ENCODE measurements at places on chromosomes 5 and 9.

DNA sequence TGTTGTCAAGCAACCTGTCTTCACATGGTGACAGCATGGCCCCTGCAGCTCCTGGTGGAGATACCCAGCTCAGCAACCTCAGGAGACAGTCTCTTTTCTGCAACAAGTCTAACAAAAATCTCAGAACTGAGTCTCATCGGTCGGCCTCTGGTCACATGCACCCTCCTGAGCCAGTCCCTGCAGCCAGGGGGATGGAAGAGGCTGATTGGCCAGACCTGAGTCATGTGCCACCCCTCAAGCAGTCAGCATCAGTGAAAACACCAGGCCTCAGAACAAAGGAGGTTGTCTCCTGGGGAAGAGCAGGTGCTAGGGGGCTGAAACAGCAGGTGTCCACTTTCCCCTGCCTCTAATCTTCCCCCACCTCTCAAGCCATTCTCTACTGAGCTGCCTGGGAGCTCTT is 54.4 kb downstream of the SMIM23 start:
- H3K4me3 ChIP-seq: no peak overlapping the region
- H3K27me3 ChIP-seq: no peaks in the 10 kb centered on the region
- H3K4me1 ChIP-seq: no peaks in the 10 kb centered on the region
- no peak overlapping the region for H3K27ac ChIP-seq
- H3K36me3 ChIP-seq: no peaks in the 10 kb centered on the region

GRCh38 chr9:596703-597102 is 244.8 kb upstream of the DMRT1 start:
- no peaks in the 10 kb centered on the region for H3K27me3 ChIP-seq
- no peak overlapping the region for H3K4me3 ChIP-seq
- H3K4me1 ChIP-seq: no peaks in the 10 kb centered on the region
- no peak for DNase-seq

DNA sequence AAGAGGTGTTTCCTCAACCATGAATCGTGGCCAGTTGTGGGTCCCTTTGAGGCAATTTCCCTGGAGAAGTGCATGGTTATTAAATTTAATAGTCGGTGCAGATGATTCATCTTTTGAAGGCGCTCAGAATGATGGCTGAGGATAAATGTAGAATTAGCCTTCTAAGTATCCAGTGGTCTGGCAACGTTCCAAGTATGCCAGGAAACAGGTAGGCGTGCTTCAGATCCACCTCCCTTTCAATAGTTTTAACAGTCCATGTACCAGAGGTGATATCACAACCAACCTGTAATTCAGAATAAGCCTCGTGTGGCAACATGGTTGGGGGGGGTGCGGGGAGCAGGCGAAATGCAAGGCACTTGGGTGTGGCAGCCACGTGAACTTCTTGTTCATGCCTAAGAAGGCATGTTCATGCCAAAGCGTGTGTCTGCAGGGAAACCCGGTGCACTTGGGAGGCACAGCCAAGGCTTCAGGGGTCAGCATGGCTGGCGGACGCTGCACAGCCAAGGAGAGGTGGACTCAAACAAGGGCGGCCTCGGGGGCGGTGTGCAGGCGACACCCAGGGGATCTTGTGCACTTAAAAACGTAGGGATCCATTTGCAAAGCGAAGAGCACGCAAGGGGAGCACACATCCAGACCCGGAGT is 5.2 kb upstream of the NKD2 start:
- H3K27ac ChIP-seq: no peak overlapping the region
- DNase-seq: no peak
- H3K27me3 ChIP-seq: peaks cover 44% of the 10 kb centered on the region
- no peaks in the 10 kb centered on the region for H3K4me1 ChIP-seq
- no peak overlapping the region for H3K4me3 ChIP-seq

DNA sequence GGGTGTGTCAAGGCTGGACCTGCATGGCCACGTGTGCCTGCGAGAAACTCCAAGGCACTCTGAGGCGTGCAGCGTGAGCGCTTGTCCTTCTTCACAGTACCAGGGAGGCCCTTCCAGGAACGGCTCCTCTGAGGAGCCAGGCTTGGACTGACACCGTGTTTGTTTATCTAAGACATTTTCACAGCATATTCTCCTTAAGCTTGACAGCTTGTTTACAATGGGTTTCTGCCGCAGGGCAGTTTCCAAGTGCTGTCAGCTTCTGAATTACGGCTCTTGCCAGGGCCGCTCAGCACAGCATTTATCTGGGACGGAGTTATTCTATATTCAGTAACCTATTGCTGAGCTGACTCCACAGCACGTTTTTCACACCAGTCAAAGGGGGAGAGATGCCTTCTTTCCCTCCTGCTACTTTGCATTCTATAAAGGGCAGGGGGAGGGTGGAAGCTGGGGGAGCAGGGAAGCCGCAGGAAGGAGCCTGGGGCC is 98.4 kb downstream of the LMNB1 start:
- no peak overlapping the region for H3K27ac ChIP-seq
- H3K27me3 ChIP-seq: no peaks in the 10 kb centered on the region
- H3K4me3 ChIP-seq: no peak overlapping the region
- no peaks in the 10 kb centered on the region for H3K36me3 ChIP-seq

GRCh38 chr5:107455111-107455544 is 215.6 kb downstream of the EFNA5 start:
- peak; percentile 46 for DNase-seq
- no peak overlapping the region for H3K4me3 ChIP-seq
- H3K27me3 ChIP-seq: no peaks in the 10 kb centered on the region
- peaks cover 22% of the 10 kb centered on the region for H3K4me1 ChIP-seq
- peaks cover 4% of the 10 kb centered on the region for H3K36me3 ChIP-seq

- no peaks in the 10 kb centered on the region for H3K27me3 ChIP-seq
- peak overlapping the region; percentile 78 for H3K27ac ChIP-seq
- H3K4me3 ChIP-seq: no peak overlapping the region
- DNase-seq: no peak
Observed at GRCh38 chr9:136529516-136530460, 16.1 kb downstream of the NOTCH1 start.

DNA sequence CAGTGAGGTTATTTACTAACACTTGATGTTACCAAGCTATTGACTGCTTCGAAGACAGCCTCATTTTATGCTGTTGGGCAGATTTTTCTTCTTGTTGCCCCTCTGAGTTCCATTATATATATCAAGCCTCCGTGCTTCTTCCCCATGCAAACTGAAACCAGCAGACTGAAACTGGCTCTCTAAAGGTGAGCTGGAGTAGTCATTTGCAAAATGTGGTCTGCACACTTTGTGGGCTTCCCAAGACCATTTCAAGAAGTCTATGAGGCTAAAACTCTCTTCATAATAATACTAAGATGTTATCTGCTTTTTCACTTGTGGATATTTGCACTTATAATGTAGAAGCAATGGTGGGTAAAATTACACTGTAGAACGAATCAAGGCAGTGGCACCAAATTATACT is 13.9 kb downstream of the SLC36A1 start:
- H3K4me1 ChIP-seq: no peaks in the 10 kb centered on the region
- H3K27ac ChIP-seq: no peak overlapping the region
- H3K4me3 ChIP-seq: no peak overlapping the region
- peaks cover 6% of the 10 kb centered on the region for H3K36me3 ChIP-seq
- H3K27me3 ChIP-seq: no peaks in the 10 kb centered on the region

GRCh38 chr9:93509084-93509483 is 55.7 kb upstream of the FAM120AOS start:
- H3K4me3 ChIP-seq: no peak overlapping the region
- DNase-seq: no peak
- H3K4me1 ChIP-seq: peaks cover 3% of the 10 kb centered on the region
- no peak overlapping the region for H3K27ac ChIP-seq
- H3K27me3 ChIP-seq: no peaks in the 10 kb centered on the region
- H3K36me3 ChIP-seq: peaks cover 37% of the 10 kb centered on the region
